ENCODE measurements at places on chromosomes 12 and 14.

- DNase-seq: peak; percentile 86
Observed at GRCh38 chr12:32437095-32437515, 37.7 kb downstream of the FGD4 start.

DNA sequence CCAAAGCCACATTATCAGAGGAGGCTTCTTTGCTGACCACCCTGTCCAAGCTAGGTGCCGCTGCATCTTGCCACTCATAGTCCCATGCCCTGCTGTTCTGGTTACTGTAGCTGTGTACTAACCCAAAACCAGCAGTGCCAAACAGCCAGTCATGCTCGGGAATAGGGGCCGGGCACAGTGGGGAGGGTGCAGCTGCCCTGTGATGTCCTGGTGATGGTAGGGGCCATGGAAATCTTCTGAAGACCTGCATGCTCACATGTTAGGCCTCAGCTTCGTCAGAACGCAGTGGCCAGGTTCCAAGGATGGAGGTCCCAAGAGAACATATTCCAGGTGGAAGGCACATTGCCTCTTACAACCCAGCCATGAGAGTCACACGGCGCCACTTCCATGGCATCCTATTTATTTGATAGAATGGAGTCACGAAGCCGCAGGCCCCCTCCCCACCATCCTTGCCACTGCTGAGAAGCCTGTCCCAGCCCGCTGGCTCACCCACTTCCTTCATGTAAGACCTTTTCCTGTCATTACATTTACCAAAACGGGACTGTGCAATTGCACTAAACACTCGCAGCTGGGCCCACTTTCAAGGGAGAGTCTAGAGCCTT lies 48.5 kb downstream of the FAM222A start:
- DNase-seq: no peak

DNA sequence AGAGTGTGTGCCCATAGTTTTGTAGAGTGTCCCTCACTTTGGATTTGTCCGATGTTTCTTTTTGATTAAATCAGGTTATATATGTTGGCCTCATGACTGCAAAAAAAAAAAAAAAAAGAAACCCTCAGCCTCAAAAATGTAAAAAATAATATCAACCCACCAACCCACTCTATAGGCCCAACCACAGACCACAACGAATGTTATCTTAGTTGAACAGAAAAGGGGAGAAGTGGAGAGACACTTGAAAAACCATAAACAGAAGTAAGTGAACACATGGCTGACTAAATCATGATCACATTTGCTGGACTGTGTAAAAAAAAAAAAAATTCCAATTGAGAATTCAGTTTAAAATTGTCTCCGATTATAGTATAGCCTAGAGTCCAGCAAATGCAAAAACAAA lies 45.5 kb upstream of the ST8SIA1 start:
- no peak for DNase-seq

DNA sequence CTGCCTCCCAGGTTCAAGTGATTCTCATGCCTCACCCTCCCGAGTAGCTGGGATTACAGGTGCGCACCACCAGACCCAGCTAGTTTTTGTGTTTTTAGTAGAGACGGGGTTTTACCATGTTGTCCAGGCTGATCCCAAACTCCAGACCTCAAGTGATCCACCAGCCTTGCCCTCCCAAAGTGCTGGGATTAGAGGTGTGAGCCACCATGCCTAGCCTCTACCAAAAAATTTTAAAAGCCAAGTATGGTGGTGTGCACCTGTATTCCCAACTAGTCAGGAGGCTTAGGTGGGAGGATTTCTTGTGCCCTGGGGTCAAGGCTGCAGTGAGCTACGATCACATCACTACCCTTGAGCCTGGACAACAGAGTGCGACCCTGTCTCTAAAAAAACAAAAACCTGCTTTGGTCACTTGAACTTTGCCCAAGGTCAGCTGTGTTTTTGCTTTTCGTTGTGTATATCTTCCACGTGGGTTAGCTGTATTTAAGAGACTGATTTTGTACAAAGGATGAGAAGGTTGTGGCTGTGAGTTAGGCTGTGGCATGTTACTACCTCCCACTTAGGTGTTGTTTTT lies 12.7 kb downstream of the C12orf76 start:
- DNase-seq: no peak

DNA sequence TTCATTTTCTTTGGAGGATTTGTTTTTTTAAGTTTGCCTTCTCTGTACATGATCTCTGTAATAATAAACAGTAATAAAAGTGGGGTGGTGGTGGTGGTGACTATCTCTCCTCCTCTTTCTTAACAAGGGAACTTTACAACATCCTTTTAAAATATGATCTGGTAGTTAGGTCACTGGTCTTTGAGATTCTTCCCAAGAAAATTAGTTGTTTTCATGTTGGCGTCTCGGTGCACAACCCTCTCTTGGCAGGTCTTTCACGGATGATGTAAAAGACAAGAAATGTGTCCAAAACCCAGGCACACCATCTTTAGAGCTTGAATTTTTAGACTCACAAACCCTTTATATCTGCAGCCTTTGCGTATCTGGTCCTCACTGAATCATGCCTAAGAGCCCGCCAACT lies 488.5 kb upstream of the TBX3 start:
- DNase-seq: peak; percentile 22

GRCh38 chr12:106093246-106093645 lies 45.5 kb downstream of the NUAK1 start:
- no peak for DNase-seq

DNA sequence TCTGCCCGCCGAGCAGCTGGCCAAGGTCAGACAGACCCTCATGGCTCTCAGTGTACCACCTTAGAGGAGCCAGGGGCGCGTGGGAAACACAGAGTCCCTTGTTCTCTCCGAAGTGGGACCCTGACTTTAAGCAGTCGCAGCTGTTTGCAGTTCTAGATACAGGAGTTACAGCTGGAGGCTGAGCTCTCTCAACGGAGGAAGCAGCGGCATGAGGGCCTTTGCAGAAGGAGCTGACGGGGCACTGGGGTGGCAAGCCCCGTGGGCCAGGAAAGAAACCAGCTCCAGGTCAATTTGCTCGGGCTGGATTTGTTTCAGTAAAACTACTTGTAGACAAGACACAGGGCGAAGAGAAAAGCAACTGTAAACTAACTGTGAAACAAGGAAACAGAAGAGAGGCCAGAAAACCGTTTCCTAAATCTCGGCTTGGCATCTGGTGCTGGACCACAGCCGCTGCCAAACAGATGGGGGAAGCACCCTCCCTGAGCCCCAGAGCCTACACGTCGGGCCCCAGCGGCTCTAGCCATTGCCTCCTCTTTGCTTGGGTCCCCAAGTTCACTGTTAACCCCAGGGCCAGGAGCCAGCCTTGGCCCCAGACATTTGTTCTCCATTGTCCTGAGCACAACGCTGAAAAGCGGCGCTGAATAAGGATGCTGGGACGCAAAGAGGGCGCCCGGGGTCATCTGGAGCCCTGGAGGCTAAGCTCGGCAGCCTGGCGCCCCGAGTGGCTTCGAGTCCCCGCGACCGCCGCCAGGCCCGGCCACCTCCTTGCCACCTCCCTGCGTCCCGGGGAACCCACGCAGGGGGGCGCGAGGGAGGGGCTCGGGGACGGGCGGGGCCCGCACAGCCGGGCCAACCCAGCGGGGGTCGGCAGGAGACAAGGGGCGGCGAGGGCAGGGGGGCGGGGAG lies 914 bp upstream of the PACS2 start:
- no peak for DNase-seq

GRCh38 chr14:22412926-22413411 lies 176.1 kb downstream of the DAD1 start:
- peak; percentile 87 for DNase-seq

DNA sequence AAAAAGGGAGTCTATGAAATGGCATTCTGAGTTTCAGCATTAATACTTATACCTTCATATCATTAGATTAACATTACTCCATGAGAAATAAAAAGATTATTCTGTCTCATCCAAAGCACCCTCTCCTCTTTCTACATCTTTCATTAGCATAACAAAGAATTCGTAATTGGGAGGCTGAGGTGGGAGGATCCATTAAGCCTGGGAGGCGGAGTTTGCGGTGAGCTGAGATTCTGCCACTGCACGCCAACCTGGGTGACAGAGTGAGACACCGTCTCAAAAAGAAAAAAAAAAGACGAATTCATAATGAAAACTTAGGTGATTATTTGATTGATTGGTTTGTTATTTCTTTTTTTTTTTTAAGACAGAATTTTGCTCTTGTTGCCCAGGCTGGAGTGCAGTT lies 1.8 kb upstream of the CDK17 start:
- DNase-seq: no peak

All from fibroblast of upper back skin (primary cell).